ENCODE measurements at places on chromosomes 7 and 10.
A peak's percentile ranks its signal among the peaks of the same experiment; 100 is the strongest.

DNA sequence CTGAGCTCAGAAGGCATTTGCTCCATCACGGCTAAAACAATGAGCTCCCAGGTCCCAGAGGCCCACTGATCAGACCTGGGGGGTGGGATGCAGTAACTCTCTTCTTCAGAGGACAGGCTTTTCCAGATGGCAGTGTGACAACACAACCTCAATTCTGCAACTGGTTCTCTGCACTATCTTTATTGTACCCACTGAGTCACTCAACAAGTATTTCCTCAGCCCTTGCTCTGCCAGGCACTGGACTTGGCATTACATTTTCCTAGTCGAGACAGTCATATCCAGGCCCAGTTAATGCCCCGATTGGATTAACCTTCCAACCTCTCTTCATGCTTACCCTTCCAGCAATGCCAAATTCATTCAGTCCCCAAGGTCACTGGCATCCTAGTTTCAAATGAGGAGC, 72.6 kb downstream of the JAZF1 start:
- no peak for DNase-seq

DNA sequence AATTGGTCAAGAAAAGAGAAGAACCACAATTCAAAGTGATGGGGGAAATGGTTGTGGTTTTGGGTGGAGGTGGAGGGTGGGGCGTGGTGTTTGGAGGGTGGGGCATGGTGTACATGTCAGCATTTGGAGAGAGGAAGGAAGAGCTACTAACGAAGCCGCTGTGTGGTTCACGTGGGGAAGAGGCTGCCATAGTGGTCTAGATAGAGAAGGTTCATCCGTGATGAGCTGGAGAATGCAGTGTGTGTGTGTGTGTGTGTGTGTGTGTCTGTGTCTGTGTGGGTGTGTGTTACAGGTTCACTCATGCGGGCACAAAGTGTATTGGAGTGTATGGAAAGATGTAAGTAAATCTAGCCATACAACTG, 6.1 kb upstream of the VCL start:
- DNase-seq = peak; percentile 84

GRCh38 chr10:64080071-64080470, 558.9 kb downstream of the REEP3 start:
- no peak for DNase-seq

- DNase-seq = no peak
These were observed 874.2 kb downstream of the KCNMA1 start for GRCh38 chr10:76763376-76763775.

DNA sequence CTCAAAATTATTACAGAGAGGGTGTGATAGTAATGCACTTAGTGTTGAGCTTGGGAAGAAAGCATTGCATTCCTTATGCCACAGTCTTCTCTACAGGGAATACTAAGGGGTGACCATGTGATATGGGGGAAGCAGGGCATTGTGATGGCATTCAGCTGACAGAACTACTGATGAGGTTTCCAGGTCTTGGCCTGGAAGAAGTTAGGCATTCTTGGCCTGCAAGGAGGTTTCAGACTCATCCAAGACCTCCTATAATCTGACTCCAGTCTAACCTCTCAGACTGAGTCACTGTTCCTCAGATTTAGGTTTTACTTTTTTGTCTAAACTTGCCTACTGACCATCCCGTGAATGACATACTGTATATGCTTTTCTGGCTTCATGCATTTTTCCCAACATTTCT, 7.9 kb downstream of the STMP1 start:
- no peak for DNase-seq

DNA sequence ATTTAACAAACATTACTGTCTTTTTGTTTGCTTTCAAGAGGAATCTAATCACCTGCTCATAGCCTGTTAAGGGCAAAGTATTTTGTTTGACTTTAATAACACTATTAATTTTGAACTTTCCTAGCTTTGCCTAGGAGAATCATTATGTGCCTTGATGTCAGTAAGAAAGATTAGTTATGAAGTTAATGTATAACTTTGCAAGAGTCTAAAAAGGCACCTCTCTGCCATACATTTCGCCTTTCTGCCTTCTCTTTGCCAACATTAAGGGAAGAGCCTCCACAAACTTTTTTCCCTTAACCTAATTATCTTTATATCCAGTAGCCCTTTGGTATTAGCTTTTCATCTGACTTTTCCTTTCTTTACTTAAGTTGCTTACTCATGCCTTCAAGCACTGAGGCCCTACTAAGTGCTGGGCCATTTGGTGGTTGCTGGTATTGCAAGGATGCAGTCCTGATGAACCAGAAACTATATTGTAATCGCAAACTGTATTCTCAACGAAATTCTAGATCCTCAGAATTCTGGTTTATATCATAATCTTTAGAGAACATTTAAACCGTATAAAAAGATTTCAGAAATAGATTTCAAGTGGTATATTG, 108.5 kb downstream of the SND1 start:
- DNase-seq = no peak

GRCh38 chr7:20317413-20317812, 13.3 kb upstream of the ITGB8 start:
- DNase-seq = no peak

- DNase-seq = no peak
These were observed 96.1 kb downstream of the FAM53B start for GRCh38 chr10:124648131-124648475.

DNA sequence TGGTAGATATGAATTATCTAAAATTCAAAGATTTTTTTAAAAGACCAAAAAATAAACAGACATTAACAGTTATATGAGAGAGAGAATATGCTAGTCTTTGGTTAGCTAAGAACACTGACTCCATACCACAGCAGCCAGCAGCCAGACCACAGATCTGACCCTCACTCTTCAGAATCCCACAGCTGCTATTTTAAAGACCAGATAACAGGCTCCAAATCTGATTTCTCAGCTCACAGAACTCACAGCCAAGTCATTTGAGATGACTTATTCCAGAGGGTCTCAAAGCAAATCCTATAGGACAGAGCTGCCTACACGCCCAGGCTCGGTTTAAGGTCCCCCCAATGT, 20.4 kb downstream of the NUDCD3 start:
- no peak for DNase-seq

DNA sequence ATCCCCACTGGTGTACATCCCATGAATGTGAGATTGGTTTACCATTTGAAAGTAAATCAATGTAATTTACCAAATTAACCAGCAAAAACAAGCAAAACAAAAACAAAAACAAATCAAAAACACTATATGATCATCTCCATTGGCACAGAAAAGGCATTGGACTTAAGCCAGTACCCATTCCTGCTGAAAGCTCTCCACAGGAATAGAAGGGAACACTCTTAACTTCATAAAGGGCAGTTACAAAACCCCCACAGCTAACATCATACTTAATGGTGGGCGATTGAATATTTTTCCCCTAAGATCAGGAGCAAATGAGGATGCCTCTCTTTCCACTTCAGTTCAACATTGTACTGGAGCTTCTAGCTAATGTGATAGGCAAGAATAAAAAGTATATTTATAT, 34.1 kb downstream of the PRKG1 start:
- no peak for DNase-seq

- no peak for DNase-seq
These were observed 20.4 kb downstream of the ELFN1 start for GRCh38 chr7:1690359-1690958.

DNA sequence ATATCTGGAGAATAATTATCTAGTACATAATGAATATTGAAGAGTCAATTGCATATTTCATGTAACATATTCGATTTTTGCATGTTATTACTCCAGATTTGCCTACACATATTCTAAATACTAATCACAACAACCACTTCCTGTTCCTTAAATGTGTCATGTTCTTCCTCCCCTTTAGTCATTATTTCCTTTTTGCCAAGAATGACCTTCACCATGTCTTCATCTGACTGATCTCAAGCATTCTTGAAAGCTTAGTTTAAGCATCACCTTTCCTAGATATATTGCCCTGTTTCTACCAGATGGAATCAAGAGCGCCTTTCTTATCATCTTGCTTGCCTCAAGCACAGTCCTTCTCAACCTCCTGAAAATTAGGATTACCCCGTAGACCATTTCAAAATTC, 23.5 kb upstream of the MEOX2 start:
- peak; percentile 45 for DNase-seq

- no peak for DNase-seq
These were observed 42.3 kb downstream of the NRCAM start for GRCh38 chr7:108413782-108414492.

- no peak for DNase-seq
These were observed 283.8 kb upstream of the C7orf33 start for GRCh38 chr7:148306759-148307158.

- no peak for DNase-seq
These were observed 5.7 kb upstream of the VIM start for GRCh38 chr10:17222329-17222728.

DNA sequence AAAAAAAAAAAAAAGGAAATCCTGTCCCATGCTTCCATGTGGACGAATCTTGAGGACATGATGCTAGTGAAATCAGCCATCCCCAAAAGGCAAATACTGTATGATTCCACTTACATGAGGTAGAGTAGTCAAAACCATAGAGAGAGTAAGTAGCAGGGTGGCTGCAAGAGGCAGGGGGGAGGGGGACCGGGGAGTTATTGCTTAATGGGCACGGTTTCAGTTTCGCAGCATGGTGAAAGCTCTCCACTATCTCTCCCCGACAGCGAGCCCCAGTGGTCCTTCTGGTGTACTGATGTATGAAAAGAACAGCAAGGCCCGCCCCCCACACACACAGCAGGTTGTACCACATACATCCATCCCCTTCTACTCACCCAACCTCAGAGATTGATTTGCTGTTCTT, 32.8 kb downstream of the NOD1 start:
- peak; percentile 75 for DNase-seq

DNA sequence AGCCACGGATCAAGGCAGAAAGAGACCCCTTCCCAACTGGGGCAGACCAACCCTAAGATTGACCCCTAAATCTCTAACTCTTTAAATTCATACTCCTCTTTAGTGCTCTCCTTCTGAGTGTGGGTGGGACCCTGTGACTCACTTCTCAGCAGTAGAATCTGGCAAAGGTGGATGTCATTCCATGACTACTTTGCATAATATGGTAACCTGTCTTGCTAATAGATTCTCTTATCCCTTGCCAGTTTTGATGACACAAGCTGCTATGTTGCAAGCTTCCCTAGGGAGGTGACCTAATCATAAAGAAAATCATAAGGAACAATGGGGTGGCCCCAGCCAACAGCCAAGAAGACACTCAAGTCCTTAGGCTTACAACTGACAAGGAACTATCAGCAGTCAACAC, 155.4 kb upstream of the VWC2 start:
- DNase-seq = no peak

DNA sequence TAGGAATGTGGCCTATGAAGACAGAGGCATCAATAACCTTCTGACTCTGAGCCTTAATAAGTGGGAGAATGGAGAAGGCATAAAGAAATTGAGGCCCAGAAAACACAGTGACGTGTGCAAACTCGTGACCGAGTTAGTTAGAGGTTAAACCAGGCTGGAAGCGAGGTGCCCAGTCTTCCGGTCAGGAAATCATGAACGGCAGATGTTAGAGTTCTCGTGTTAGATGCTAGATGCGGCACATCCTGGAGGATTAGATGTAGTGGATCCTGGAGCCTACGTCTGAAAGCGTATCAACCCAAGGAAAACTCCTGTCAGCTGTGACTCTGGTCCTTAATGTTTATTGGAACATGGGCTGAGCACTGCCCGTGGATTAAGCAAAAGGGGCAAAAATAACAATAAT, 275.9 kb downstream of the TCF7L2 start:
- DNase-seq = no peak

- no peak for DNase-seq
These were observed 137.7 kb downstream of the RTKN2 start for GRCh38 chr10:62130948-62131347.

DNA sequence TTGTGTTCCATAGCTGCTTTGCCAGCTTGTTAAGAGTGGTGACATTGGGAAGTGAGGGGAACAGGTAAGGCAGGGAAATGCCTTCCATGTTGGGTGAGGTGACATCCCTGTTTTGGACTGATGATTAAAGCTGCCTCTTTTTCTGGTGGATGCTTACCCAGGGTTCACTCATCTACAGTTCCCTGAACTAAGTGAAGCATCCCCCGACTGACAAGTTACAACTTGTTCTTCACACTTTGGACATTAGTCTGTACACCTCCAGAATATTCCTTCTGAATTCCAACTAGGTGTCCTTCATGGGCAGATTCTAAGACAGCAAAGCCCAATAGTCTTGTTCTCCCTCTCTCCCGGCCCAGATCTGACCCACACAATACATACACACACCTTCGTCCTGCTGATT, 63.4 kb downstream of the HDAC9 start:
- no peak for DNase-seq

GRCh38 chr10:120456626-120457430, at the start of gene PLPP4:
TSS of gene PLPP4 (plus strand) at chr10:120457227. CDS start at chr10:120457306, 79 bp downstream.
- DNase-seq = no peak

GRCh38 chr7:141071260-141071854, 2.5 kb upstream of the TMEM178B start:
- peak; percentile 66 for DNase-seq

DNA sequence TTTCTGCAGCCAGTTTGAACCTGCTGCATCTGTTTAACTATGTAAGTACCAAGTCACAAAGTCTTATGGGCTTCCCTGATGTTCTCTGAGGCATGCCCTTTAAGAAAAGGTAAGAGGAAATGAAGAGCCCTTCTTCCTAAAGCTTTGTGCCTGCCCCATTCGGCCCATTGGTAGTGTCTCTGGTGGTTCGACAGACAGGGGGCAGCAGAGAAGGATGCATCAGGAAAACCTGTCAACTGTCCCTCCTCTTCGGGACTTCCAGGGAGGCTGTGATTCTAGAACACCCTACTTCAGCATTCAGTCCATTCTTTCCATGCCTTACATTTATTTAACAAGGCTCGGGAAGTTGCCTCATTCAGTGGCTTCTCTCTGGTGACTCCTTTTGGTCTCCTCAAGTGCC, 1.9 kb upstream of the SFRP4 start:
- DNase-seq = no peak

- DNase-seq = peak; percentile 1
These were observed 163.1 kb upstream of the NPVF start for GRCh38 chr7:25391295-25391861.

GRCh38 chr10:77643795-77644468, 6.3 kb upstream of the KCNMA1 start:
- DNase-seq = peak; percentile 21

- DNase-seq = no peak
These were observed 23.5 kb downstream of the GNAT3 start for GRCh38 chr7:80488406-80488805.

GRCh38 chr10:78602201-78602932, 466.4 kb upstream of the ZMIZ1 start:
- no peak for DNase-seq

- no peak for DNase-seq
These were observed 135.3 kb downstream of the KIAA1217 start for GRCh38 chr10:24344279-24344678.
